Activated naive CD8-positive, alpha-beta T cell treated with anti-CD3 and anti-CD28 coated beads, Interleukin-2, amount 10 ng/mL, durations not matched to agents 7 days and 5 days (primary cell): ENCODE measurements at places on chromosomes 4 and X. TPM values are rescaled to one million over a fixed set of nuclear protein-coding genes. Genes with fewer than 3 reads are reported as not detected.
A peak's percentile ranks its signal among the peaks of the same experiment; 100 is the strongest.

Gene FAM47A
- not detected for total RNA-seq

- DNase-seq, result no peak
- H3K27me3 ChIP-seq, result no peaks in the 10 kb centered on the region
- no peak overlapping the region for H3K27ac ChIP-seq
- H3K4me3 ChIP-seq, result no peak overlapping the region
These were observed 215.8 kb upstream of the SMIM31 start for GRCh38 chr4:164538097-164538496.

- H3K27me3 ChIP-seq, result peaks cover 3% of the 10 kb centered on the region
- DNase-seq, result no peak
- H3K4me3 ChIP-seq, result no peak overlapping the region
- H3K27ac ChIP-seq, result no peak overlapping the region
- H3K36me3 ChIP-seq, result no peaks in the 10 kb centered on the region
These were observed 202.9 kb downstream of the NSUN7 start for GRCh38 chr4:40952672-40953071.

Gene MAGEA9B
- not detected for total RNA-seq

Gene TEC
- 4.2 TPM for total RNA-seq

- H3K4me1 ChIP-seq, result no peaks in the 10 kb centered on the region
- no peaks in the 10 kb centered on the region for H3K27me3 ChIP-seq
- H3K27ac ChIP-seq, result no peak overlapping the region
- no peaks in the 10 kb centered on the region for H3K36me3 ChIP-seq
- no peak for DNase-seq
- no peak overlapping the region for H3K4me3 ChIP-seq
These were observed 667.7 kb upstream of the DIPK2B start for GRCh38 chrX:45868425-45868824.

Gene HPGDS
- not detected for total RNA-seq

GRCh38 chrX:67917421-67918010 is 373.7 kb downstream of the AR start:
- H3K4me1 ChIP-seq, result no peaks in the 10 kb centered on the region
- H3K27ac ChIP-seq, result no peak overlapping the region
- DNase-seq, result no peak
- H3K36me3 ChIP-seq, result no peaks in the 10 kb centered on the region

GRCh38 chrX:11470250-11470974 is 177.2 kb downstream of the AMELX start:
- no peak overlapping the region for H3K27ac ChIP-seq
- no peaks in the 10 kb centered on the region for H3K36me3 ChIP-seq
- H3K27me3 ChIP-seq, result no peaks in the 10 kb centered on the region
- no peak overlapping the region for H3K4me3 ChIP-seq
- H3K4me1 ChIP-seq, result no peaks in the 10 kb centered on the region
- DNase-seq, result no peak

- H3K27ac ChIP-seq, result no peak within 1 kb of the TSS
- H3K4me3 ChIP-seq, result peak within 1 kb of the TSS; percentile 62
- H3K36me3 ChIP-seq, result no peaks in the 10 kb centered on the region
- peaks cover 1% of the 10 kb centered on the region for H3K4me1 ChIP-seq
- peak; percentile 49 for DNase-seq
These were observed at the start of gene ZAR1 for GRCh38 chr4:48490012-48490679. Gene ZAR1 (plus strand): TSS chr4:48490252. CDS start chr4:48490292, 40 bp downstream.

DNA sequence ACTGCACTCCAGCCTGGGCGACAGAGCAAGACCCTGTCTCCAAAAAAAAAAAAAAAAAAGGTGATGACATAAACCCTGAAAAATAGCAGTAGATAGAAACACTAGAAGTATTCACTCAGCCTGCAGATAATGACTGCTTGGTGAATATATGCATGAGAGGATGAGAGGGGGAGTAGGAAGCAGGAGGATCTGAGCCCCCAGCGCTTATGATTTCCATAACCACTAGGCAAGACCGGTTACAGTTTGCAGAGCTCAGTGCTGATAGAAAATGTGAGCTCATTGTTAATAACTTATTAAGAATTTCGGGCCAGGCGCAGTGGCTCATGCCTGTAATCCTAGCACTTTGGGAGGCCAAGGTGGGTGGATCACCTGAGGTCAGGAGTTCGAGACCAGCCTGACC is 40.8 kb upstream of the SLC34A2 start:
- H3K27ac ChIP-seq, result no peak overlapping the region
- no peak overlapping the region for H3K4me3 ChIP-seq
- no peak for DNase-seq
- H3K27me3 ChIP-seq, result no peaks in the 10 kb centered on the region

Gene NUP62CL
- 1.8 TPM for total RNA-seq

DNA sequence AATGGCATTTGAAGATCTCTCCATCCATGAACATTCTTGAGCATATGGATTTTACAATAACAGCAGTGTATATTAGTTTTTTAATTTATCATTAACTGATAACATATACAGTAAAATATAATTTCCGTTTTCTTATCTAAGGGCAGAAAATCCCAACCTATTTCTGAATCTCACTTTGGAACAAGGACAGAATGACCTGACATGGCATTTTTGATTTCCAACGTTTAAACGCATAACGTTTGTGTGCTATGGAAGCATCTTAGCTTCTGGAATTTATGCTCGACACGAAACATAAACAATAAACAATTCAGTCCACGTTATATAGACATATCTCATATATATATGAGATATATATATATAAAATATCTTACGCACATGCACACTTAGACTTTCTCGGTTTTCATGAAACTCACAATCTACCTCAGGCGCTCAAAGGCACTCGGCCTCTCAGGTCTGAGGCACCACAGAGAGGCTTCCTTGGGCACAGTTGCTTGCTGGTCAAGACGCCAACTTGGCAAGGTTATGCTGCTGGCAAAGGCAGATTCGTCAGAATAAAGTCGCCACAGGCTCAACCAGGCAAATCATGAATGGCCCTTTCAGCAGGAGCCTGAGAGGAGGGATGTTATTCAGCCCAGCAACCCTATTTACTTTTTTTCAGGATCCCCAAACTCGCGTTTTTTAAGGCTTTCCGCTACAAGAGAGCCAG is 1.0 kb upstream of the UGT8 start:
- H3K4me1 ChIP-seq, result peaks cover 9% of the 10 kb centered on the region
- no peak overlapping the region for H3K27ac ChIP-seq
- H3K36me3 ChIP-seq, result no peaks in the 10 kb centered on the region

- no peak overlapping the region for H3K27ac ChIP-seq
- no peaks in the 10 kb centered on the region for H3K36me3 ChIP-seq
- peaks cover 6% of the 10 kb centered on the region for H3K27me3 ChIP-seq
- H3K4me1 ChIP-seq, result peaks cover 4% of the 10 kb centered on the region
- DNase-seq, result no peak
These were observed 122.4 kb upstream of the ETNPPL start for GRCh38 chr4:108885211-108885610.

GRCh38 chrX:128816919-128817318 is 706.4 kb downstream of the SMARCA1 start:
- no peak overlapping the region for H3K27ac ChIP-seq
- no peaks in the 10 kb centered on the region for H3K36me3 ChIP-seq
- H3K27me3 ChIP-seq, result no peaks in the 10 kb centered on the region
- DNase-seq, result no peak
- no peaks in the 10 kb centered on the region for H3K4me1 ChIP-seq
- no peak overlapping the region for H3K4me3 ChIP-seq

Gene TSPAN7
- total RNA-seq, result not detected

- H3K4me3 ChIP-seq, result no peak overlapping the region
- no peaks in the 10 kb centered on the region for H3K36me3 ChIP-seq
- H3K4me1 ChIP-seq, result no peaks in the 10 kb centered on the region
- H3K27ac ChIP-seq, result no peak overlapping the region
- no peak for DNase-seq
These were observed 49.7 kb downstream of the TMPRSS11F start for GRCh38 chr4:68079928-68080327.

Gene EDNRA
- not detected for total RNA-seq

DNA sequence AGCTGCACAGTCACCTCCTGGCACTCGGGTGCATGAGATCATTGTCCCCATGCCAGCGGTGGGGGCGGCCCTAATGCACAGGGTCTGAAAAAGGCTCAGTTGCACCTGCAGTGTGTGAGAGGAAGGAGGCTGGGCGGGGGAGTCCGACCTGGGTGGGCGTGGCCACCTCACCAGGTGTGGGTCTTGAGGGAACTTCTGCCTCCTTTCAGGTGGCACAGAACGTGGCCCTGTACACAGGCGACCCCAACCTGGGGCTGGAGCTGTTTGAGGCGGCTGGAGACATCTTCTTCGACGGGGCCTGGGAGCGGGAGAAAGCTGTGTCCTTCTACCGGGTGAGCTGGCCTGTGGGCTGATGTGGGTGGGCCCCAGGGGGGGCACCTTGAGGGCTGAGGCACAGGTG is 34.3 kb upstream of the HTRA3 start:
- DNase-seq, result no peak
- H3K4me3 ChIP-seq, result no peak overlapping the region
- no peaks in the 10 kb centered on the region for H3K36me3 ChIP-seq
- no peaks in the 10 kb centered on the region for H3K27me3 ChIP-seq

- no peaks in the 10 kb centered on the region for H3K4me1 ChIP-seq
- no peaks in the 10 kb centered on the region for H3K36me3 ChIP-seq
- H3K4me3 ChIP-seq, result no peak overlapping the region
- no peak overlapping the region for H3K27ac ChIP-seq
These were observed 405.6 kb downstream of the FAM47A start for GRCh38 chrX:33726281-33727160.

GRCh38 chr4:21571100-21571499 is 377.5 kb downstream of the KCNIP4 start:
- H3K4me1 ChIP-seq, result no peaks in the 10 kb centered on the region
- H3K4me3 ChIP-seq, result no peak overlapping the region
- H3K27ac ChIP-seq, result no peak overlapping the region
- H3K27me3 ChIP-seq, result no peaks in the 10 kb centered on the region

Gene FHIP1A
- 0.45 TPM for total RNA-seq

Gene RHOXF2
- total RNA-seq, result not detected

GRCh38 chr4:8185930-8186329 is 13.2 kb upstream of the SH3TC1 start:
- no peaks in the 10 kb centered on the region for H3K4me1 ChIP-seq
- H3K36me3 ChIP-seq, result no peaks in the 10 kb centered on the region
- DNase-seq, result no peak
- H3K27me3 ChIP-seq, result no peaks in the 10 kb centered on the region

- no peak overlapping the region for H3K4me3 ChIP-seq
- H3K4me1 ChIP-seq, result no peaks in the 10 kb centered on the region
- no peaks in the 10 kb centered on the region for H3K27me3 ChIP-seq
These were observed 298.7 kb upstream of the TENM3 start for GRCh38 chr4:181944527-181944926.

Gene TCEAL3
- total RNA-seq, result 6.1 TPM

- no peaks in the 10 kb centered on the region for H3K4me1 ChIP-seq
- no peaks in the 10 kb centered on the region for H3K27me3 ChIP-seq
- no peak for DNase-seq
- no peak overlapping the region for H3K4me3 ChIP-seq
These were observed 112.1 kb downstream of the DHRSX start for GRCh38 chrX:2388669-2389068.

Gene SOX3
- total RNA-seq, result not detected

- H3K27me3 ChIP-seq, result peaks cover 20% of the 10 kb centered on the region
- H3K36me3 ChIP-seq, result no peaks in the 10 kb centered on the region
- DNase-seq, result no peak
- no peak overlapping the region for H3K27ac ChIP-seq
- H3K4me3 ChIP-seq, result no peak overlapping the region
These were observed 38.0 kb upstream of the IGFBP7 start for GRCh38 chr4:57148177-57148576.

DNA sequence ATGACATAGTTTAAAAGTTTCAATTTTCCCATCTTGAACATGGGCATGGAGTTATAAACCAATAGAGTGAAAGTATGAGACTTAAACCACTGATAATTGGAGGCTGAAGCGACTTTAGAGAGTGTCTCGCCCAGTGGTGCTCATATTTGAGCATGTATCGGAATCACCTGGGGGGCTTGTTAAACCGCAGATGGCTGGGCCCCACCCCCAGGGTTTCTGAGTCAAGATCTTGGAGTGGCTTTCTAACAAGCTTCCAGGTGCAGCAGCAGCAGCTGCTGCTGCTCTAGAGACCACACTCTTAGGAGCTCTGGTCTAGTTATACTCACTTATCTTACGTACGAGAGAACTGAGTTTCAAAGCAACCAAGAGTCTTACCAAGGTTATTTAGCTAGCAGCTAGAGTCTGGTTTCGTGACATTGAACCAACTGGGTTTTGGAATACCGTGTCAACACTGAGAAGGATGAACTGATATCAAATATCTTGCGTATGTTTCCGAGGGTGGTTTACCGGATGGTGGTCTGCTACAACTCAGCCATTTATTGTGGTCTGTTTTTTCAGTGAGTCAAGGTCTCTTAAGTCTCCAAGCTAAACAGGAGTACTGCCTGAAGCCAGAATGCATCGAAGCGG is 5.9 kb downstream of the PHEX start:
- peak overlapping the region; percentile 45 for H3K27ac ChIP-seq
- H3K4me3 ChIP-seq, result peak overlapping the region; percentile 66
- no peak for DNase-seq
- no peaks in the 10 kb centered on the region for H3K36me3 ChIP-seq
- peaks cover 4% of the 10 kb centered on the region for H3K4me1 ChIP-seq

Gene AFF2
- 0.42 TPM for total RNA-seq

Gene HS3ST1
- total RNA-seq, result 0.06 TPM

Gene PPP2R3B
- 40.3 TPM for total RNA-seq

DNA sequence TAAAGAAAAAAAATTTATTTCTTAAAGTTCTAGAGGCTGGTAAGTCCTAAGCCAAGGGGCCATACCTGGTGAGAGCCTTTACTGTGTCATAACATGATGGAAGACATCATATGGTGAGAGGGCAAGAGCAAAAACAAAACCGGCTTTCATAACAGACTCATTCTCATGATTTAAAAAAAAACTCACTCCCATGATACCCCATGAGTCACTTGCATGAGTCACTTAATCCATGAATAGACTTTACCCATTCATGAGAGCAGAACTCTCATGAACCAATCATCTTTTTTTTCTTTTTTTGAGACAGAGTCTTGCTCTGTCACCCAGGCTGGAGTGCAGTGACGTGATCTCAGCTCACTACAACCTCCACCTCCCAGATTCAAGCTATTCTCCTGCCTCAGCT is 369.7 kb upstream of the DIAPH2 start:
- H3K4me1 ChIP-seq, result no peaks in the 10 kb centered on the region
- no peaks in the 10 kb centered on the region for H3K36me3 ChIP-seq
- H3K27ac ChIP-seq, result no peak overlapping the region
- no peaks in the 10 kb centered on the region for H3K27me3 ChIP-seq

DNA sequence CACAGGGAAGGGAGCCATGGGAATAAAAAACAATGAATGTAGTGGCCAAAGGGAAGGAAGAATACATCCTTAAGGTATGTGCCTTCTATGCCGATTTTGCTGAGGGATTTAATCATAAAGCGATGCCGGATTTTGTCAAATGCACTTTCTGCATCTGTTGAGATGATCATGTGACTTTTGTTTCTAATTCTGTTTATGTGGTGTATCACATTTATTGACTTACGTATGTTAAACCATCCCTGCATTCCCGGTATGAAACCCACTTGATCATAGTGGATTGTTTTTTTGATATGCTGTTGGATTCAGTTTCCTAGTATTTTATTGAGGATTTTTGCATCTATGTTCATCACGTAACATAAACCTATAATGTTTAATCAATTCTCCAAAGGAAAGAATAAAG is 60.0 kb downstream of the SSX7 start:
- H3K36me3 ChIP-seq, result no peaks in the 10 kb centered on the region
- H3K4me3 ChIP-seq, result no peak overlapping the region
- DNase-seq, result no peak
- no peaks in the 10 kb centered on the region for H3K4me1 ChIP-seq
- H3K27me3 ChIP-seq, result no peaks in the 10 kb centered on the region

- H3K4me3 ChIP-seq, result peak overlapping the region; percentile 93
- no peaks in the 10 kb centered on the region for H3K36me3 ChIP-seq
- no peak for DNase-seq
- H3K27me3 ChIP-seq, result peaks cover 33% of the 10 kb centered on the region
These were observed 11.3 kb upstream of the PRDM8 start for GRCh38 chr4:80185787-80186548.

Gene CDX4
- not detected for total RNA-seq
